ENCODE measurements at places on chromosomes 5 and 9.

- DNase-seq: no peak
Observed at GRCh38 chr9:20551236-20551635, 71.1 kb downstream of the MLLT3 start.

- no peak for DNase-seq
Observed at GRCh38 chr5:15639288-15639687, 139.3 kb downstream of the FBXL7 start.

- no peak for DNase-seq
Observed at GRCh38 chr9:76135902-76136301, 245.4 kb downstream of the PCSK5 start.

DNA sequence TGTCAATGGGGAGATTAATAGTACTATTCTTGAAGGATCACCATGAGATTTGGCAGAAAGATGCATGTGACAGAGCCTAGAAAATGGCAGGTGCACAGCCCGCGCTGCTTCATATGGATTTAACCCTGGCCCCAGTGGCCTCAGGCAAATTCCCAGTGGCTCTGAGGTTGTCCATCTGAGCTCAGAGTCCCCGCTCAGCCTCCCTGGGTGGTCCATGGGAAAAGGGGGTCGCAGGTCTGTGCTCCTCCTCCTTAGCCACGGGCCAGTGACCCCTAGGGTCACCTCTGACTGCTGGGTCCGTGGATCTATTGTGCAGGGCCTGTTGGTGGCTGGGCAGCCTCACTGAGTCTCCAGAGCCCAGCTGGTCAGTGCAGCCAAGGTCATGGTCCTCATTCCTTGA is 93.3 kb upstream of the BOD1 start:
- DNase-seq: no peak

GRCh38 chr5:159100025-159100781 is 487 bp upstream of the EBF1 start:
- DNase-seq: peak; percentile 54

- no peak for DNase-seq
Observed at GRCh38 chr9:118575341-118576070, 793.7 kb downstream of the BRINP1 start.

- no peak for DNase-seq
Observed at GRCh38 chr5:159171274-159171673, 38.1 kb downstream of the RNF145 start.
